ENCODE measurements at places on chromosomes 4 and X. TPM values are rescaled to one million over a fixed set of nuclear protein-coding genes. Genes with fewer than 3 reads are reported as not detected.

- peak; percentile 66 for DNase-seq
Measured at GRCh38 chr4:74632634-74633033, 161.7 kb downstream of the BTC start.

- DNase-seq: no peak
Measured at GRCh38 chr4:151291485-151291884, 14.5 kb downstream of the PRSS48 start.

DNA sequence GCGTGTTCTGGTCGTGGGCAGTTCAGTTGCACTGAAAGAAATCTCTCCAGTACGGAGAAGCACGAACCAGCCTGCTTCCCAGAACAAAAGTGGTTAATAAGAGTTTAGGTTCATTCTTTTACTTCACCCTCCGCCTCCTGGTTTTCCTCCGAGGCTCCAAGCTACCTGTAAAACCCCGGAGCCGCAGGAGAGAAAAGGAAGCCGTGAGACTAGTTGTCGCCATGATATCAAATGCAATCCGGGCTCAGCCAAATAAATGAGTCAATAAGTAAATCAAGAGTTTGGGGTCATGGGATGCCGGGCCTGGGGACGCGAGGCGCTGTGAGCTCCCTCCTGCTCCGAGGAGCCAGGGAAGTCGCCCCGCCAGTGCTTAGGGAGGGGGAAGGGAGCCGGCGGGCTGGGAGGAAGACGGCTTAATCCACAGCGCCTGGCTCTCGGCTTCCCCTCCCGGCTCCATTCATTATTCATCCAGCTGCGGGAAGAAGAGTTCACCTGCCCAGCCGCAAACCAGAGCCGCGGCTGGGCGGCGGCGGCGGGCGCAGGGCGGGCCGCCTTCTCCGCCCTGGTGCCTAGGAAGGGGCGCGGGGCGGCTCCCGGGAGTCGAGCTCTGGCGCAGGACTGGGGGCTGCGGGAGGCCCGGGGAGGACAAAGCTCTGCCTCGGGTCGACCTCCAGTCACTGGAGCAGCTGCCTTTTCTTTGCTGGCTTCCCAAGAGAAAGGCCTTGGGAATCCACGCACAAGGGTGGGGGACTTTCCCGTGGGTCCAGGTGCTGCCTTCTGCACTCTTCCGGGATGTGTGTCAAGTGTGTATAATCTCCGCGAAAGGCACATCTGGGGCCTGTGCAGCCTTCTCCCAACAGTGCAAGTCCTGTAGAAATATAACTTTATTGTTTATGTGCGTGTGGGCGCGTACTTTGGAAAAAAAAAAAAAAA lies 1.7 kb downstream of the FRAS1 start:
- DNase-seq: peak; percentile 82

DNA sequence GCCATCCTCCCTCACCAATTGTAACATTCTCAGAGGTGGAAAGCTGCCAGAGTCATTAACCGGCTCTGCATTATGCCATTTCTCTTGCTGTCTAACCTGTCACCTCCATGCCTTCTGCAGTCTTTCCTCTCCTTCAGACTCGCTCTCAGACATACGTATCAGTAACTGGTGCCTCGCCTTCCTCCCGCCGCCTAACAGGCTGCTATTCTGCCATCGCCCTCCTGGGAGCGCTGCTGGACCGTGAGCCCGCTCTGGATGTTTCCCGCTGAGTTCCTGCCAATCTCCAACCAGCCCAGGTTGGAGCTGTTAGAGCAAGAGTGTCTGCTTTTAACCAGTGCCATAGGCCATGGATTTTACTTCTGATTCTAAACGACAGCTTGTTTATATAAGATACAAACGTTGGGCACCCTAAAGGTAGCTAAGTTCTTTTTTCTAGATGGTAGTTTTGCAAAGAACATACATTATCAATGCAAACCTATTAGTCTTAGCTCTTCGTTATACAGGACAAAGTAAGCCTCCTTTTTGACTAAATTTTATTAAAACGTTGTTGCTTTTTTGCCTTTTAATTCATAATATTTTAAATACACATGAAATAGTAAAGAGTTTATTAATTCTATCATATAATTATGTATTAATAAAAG lies 59.5 kb upstream of the NEIL3 start:
- peak; percentile 91 for DNase-seq

DNA sequence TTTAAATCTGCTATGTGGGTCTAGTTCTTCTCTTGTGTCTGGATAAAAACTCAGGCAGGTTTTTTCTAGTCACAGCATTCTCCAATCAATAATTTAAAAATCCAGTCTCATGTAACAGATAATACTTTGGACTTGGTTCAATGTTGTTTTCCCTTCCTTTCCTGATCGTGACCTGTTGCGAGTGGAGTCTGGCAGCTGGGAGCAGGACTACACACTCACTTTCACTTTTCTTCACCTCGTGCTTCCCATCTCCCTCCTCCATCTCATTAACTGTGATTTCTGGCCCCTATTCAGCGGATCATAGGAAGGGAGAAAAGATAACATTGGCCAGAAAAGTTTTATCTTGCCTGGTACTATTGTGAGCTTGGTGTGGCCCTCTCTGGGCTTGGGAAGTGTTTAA lies 96.6 kb upstream of the GATB start:
- DNase-seq: no peak

HHIP gene
- total RNA-seq: 31.9 TPM

WDR17 gene
- total RNA-seq: 3.1 TPM

All from stomach (tissue), 19 donors.